ENCODE measurements at places on chromosomes 3 and 15.

DNA sequence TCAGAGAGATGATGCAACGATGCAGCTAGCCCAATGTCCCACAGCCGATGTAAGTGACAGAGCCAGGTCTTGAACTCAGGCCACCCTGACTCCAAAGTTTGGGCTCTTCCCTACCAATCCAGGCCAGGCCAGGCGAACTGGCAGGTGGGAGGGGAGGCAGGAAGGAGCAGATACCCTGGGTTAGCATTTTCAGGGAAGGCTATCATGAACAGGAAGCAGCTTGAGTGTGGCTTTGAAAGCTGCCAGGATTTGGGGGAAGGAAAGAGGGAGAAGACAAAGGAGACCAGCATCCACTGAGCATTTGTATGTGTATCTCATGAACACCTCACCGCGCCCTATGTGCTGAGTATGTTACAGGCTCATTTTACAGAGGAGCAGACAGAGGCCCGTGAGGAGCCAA is 38.8 kb downstream of the LMCD1 start:
- DNase-seq = no peak

DNA sequence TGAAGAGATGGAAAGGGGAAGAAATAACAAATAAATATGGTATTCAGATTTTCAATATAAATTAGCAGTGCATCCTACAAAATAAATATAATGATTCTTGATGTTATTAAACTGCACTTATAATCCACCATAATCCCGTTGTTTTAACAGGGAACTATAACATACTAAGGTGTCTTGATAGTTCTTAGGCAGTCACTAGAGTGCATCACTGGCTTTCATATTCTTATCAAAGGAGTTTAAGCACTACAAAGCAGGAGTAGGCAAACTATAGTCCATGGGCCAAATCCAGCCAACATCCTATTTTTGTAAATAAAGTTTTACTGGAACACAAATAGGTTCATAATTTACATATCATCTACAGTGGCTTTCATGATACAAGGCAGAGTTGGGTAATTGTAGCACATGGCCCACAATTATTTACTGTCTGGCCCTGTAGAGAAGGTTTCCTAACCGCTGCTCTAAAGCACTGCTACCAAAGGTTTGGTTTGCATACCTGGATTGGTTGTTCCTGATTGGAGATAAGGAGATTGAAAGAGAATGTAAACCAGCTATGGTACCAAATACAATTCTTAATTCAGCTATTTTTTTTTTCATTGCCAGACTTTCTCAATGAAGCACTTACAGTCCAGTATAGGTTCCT is 104.3 kb downstream of the ZNF280D start:
- DNase-seq = peak; percentile 6

DNA sequence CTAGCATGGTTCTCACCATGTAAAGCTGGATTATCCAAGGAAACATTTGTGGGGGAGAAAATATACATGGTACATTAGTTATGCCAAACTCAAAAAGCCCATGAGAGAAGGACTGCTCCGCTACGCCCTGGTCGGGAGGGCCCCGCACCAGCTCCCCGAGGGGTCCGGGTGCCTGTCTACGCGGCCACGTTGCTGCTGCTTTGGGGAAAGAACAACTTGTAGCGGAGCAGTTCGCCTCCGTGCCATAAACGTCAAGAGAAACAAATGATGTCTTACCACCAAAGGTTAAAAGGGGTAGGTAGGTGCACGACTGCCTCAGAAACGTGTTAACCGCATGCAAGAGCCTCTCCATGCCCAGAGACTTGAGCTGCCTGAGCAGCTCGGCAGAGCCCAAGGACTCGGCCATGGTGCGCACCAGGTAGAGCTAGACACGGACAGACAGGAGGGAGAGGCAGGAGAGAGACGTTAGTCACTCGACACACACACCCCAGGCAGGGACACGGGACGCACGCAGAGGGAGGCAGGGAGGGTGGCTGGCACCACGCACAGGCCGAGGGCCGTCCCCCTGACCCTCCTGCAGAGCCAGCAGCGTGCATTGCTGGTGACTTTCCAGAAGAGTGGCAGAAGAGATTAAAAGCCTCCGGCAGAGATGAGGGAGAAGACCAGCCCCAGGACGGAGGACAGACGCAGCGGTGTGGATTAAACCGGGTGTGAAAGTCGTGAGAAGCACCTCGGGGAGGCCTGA is 63.4 kb downstream of the CYFIP1 start:
- no peak for DNase-seq

DNA sequence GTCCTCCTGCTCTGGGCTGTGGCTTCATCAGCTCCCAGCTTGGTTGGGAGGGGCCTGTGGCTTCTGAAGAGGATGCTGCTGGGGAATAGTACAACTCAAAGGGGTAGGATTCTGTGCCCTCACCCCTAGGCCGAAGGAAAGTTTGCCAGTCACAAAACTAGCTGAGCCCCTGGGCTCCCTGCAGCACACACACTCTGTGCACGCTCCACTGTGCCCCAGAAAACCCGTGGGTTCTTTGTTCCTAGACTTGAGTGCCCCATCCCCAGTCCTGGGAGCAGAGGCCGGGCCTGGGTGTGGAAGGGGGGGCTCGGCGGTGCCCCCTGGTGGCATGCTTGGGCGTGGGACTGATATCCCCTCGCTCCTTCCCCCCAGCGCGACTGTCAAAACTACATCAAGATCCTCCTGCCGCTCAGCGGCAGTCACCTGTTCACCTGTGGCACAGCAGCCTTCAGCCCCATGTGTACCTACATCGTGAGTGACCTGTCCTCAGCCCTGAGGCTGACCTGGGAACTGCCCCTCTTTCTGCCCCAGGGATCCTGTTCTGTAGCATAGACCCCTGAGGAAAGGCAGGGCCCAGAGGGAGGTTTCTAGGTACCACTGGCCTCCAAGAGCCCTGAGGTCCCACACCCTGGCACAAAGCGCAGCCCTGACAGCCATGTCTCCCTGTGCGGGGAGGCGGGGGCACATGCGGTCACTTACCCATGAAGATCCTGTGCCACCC is 14.2 kb downstream of the CIB1 start:
- no peak for DNase-seq

DNA sequence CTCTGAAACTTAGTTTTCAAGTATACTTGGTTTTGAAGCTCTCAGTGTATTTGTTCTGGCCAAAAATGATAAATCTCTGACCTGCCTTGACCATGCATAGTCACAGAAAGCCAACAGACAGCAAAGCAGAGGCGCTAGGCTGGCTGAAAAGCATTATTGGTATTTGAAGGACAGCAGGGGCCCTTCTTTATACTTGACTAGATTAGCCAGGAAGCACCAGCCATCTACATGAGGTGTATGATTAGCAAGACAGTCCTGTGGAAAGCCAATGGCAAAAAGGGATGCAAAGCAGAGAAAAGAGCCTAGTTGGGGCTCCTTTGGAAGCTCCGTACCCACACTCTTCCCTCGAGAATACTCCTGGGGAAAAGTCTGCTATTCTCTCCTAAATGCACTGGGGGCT is 7.8 kb downstream of the SLC24A1 start:
- DNase-seq = no peak

DNA sequence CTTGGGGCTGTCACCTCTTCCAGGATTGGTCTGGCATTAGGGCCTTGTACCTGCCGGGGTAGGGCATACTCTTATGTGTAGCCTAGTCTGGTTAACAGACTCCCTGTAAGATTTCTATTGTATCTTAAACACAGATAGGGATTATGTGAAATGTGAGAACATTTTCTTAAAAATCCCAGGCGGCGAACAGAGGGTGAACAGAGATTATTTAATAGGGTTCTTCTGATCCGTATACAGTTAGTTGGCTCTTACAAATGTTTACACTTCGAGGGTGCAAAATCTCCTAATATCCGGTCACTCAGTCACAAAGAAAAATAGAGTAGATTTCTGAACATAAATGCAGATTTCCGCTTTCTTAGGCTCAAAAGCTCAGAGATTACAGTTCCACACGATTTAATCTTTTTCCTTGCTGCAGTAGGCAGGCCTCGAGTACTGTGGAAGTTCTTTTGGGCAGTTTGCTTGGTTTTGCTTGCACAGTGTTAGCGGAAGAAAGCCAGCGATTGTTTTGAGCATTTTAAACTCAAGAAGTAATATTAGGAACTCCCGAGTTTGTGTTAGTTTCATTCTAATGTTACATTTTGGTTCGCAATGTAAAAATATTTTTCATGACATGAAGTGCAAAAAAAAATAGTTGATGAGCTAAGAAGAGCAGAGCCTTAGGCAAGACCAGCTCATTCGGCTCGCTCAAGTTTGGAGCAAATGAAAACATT is 993 bp downstream of the PLCL2 start:
- peak; percentile 41 for DNase-seq

GRCh38 chr3:171862392-171862791 is 19.2 kb downstream of the TMEM212 start:
- no peak for DNase-seq

DNA sequence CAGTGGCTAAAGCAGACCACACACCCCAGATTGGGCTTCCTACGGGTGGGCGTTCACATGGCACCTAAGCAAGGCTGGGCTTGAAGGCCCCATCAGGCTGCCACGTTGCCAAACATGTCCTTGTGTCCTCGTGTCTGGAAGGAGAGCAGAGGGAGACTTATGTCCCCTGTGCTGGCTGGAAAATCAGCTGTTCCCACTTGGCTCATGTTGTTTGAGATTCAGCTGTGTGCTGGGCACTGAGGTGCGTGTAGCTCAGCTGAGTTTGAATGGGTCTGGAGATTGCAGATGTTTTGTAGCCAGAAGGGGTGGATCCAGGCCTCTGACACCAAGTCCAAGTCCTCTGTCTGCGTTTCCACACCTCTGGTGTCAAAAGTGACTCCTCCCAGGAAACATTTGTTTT is 34.6 kb downstream of the RLBP1 start:
- no peak for DNase-seq

DNA sequence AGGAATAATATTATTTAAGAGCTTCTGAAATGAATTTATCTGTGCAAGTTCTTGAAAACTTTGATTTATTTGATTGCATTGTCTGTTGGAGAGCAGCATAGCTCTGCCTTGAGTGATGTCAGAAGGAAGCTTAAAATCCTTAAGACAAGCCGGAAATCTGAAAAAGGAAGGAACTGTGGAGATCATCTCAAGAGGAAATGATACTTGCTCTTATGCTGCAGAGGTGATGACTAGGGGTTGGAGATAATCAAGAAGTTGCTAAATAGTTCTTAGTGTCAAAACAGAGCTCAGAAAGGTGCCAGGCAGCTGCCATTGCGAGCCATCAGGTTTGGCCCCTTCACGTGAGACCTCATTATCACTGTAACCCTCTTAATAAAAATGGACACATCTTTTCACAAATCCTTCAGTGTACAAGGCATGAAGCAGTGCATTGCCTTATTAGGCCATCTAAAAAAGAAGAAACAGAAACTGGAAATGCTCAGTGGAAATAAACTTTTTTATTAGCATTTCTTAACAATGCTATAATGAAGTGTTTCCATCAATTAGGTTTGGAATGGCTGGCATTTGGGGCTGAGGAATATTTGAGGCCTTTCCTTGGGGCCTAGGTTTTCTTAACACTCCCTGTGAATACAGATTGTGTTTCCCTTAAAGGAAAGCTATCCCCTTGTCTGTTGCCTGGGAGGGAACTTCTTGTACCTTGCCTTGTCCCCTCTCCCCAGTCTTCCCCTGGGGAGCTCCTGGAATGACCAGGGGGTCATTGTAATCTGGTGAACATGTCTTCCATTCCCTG is 34.5 kb upstream of the VILL start:
- DNase-seq = no peak

DNA sequence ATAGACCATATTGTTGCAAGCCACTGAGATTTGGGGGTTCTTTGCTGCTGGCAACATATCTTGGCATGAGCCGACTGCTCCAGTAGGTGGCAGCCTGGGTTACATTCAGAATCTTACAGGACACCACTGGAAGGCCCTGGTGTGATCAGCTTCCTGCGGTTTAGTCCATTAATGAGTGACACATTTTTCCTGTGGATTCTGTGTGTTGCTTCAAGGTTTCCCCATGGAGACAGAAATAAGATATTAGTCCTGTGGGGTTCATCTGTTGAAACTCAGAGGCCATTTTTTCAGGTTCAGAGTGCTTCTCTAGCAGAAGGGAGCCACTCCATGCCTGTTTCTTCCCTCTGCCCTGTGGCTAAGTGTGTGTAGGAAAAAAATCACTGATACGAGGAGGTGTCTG is 116.2 kb downstream of the MFSD1 start:
- DNase-seq = peak; percentile 79

DNA sequence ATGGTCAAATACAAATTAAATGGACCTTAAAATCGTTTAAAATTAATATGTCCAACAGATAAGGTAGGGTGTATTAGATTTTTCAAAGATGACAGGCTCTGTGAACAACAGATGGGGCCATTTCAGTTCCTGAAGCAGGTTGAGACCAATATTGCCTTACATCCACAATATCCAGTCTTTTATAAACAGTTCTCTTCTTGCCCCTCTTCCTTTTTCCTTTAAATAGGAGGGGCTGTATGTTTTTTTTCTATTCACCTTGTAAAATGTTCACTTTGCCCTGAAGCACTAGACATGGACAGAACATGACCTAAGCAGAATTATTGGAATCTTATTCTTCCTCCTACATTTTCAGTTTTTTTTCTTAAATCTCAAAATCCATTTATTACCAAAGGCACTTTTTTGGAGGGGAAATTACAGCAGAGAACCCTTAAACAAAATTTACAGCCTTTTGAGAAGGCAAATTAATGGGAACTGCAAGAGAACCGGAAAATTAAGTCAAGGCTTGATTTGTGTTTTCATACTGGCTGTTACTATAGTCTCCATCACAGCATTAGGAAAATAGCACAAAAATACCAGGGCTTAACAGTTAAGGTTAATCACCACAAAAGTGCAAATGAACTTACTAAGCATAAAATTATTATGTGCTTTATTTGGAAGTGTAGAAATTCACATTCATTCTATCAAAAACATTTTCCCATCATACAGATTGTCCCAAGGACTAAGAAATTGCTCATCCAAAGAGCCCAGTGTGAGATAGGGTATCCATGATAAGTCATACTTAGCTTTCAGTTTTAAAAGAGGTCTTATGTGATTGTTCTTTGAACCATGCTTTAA is 55.8 kb downstream of the CMSS1 start:
- peak; percentile 23 for DNase-seq

DNA sequence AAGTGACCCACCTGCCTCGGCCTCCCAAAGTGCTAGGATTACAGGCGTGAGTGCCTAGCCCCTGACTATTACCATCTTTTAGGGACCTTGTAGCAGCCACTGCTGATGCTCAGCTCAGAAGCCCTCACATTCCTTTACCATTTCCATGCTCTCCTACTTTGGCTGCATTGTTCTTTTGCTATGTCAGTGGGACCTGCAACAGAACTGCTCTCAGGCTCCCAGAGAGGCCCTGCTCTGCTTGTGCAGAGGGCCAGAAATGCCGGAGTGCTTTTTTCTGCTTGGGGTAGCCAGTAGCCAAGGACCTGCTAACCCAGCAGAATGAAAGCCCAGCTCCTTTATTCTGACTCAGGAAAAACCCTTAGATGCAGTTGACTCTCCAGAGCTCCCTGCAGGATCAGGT is 18.3 kb upstream of the PROK2 start:
- no peak for DNase-seq

GRCh38 chr3:12758025-12758781 is 856 bp downstream of the TMEM40 start:
- DNase-seq = peak; percentile 83

- DNase-seq = no peak
Measured at GRCh38 chr3:21914451-21914850, 163.4 kb upstream of the ZNF385D start.

- DNase-seq = no peak
Measured at GRCh38 chr3:195524171-195524896, 18.8 kb downstream of the PPP1R2 start.

- peak; percentile 94 for DNase-seq
Measured at GRCh38 chr15:59296181-59296617, 76.5 kb downstream of the MYO1E start.

GRCh38 chr3:53624061-53624857 is 129.8 kb downstream of the CACNA1D start:
- DNase-seq = no peak

- DNase-seq = no peak
Measured at GRCh38 chr3:106729481-106729880, 647.8 kb upstream of the CCDC54 start.

- DNase-seq = peak; percentile 14
Measured at GRCh38 chr15:57122080-57122840, 203.8 kb downstream of the TCF12 start.

All from astrocyte of the spinal cord (primary cell).